ENCODE measurements at places on chromosomes 4 and X. TPM values are rescaled to one million over a fixed set of nuclear protein-coding genes. Genes with fewer than 3 reads are reported as not detected.

DNA sequence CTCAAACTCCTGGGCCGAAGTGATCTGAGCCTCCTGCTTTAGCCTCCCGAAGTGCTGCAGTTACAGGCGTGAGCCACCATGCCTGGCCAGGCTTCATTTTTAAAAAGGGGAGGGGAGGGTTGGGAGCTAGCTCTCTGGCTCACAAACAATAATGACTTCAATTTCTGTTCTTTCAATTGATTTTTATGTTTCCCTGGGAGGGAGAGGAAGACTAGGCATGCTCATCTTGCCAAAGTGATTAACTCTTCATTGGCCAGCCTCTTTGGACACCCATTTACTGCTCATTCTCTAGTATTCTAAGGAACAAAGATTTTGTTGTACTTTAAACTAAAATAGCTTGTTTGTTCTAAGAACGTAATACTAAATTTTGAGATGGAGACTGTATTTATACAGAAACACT lies 43.4 kb upstream of the TRIM2 start:
- no peak overlapping the region for H3K27ac ChIP-seq
- H3K27me3 ChIP-seq: no peaks in the 10 kb centered on the region
- H3K36me3 ChIP-seq: no peaks in the 10 kb centered on the region
- no peak for DNase-seq
- no peaks in the 10 kb centered on the region for H3K4me1 ChIP-seq

The TREX2 gene
- total RNA-seq: not detected

DNA sequence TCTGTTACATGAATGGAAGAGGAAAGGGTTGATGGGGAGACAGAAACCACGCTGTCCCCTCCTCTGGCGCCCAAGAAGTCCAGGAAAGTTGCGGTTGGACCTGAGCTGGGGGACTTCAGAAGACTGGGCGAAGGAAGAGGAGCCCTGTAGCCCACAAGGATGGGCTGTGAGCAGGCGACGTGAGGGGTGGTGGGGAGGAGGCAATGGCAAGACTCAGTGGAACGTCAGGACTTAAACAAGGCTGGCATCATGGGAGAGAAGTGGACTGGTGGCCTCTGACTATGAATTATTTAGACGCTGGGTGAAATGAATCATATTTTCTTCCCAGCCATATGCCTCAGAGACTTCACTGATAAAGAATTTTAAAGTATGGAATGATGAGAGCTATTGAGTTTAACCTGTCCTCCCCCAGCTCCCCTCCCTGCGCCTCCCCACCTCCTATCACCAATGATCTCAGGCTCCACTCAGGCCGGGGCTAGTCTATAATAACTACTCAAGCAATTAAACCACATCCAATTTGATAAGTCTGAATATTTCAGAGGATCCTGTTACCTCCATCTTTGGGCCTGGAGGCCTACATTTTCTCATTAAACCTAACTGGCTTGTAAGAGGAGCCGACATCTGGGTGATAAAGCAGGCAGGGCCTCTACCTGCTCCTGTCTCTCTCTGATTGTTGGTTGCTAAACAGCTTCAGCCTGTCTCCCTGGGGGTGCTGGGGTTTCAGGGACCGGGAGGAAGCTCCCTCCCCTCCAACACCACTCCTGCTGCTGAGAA lies 63.6 kb downstream of the SMIM20 start:
- no peaks in the 10 kb centered on the region for H3K27me3 ChIP-seq
- no peaks in the 10 kb centered on the region for H3K4me1 ChIP-seq
- no peak overlapping the region for H3K4me3 ChIP-seq

The DDX60 gene
- 12.3 TPM for total RNA-seq

GRCh38 chr4:183729430-183730328 lies 70.6 kb downstream of the TRAPPC11 start:
- H3K27me3 ChIP-seq: no peaks in the 10 kb centered on the region
- DNase-seq: peak; percentile 12
- no peaks in the 10 kb centered on the region for H3K36me3 ChIP-seq
- H3K4me3 ChIP-seq: no peak overlapping the region
- no peaks in the 10 kb centered on the region for H3K4me1 ChIP-seq

DNA sequence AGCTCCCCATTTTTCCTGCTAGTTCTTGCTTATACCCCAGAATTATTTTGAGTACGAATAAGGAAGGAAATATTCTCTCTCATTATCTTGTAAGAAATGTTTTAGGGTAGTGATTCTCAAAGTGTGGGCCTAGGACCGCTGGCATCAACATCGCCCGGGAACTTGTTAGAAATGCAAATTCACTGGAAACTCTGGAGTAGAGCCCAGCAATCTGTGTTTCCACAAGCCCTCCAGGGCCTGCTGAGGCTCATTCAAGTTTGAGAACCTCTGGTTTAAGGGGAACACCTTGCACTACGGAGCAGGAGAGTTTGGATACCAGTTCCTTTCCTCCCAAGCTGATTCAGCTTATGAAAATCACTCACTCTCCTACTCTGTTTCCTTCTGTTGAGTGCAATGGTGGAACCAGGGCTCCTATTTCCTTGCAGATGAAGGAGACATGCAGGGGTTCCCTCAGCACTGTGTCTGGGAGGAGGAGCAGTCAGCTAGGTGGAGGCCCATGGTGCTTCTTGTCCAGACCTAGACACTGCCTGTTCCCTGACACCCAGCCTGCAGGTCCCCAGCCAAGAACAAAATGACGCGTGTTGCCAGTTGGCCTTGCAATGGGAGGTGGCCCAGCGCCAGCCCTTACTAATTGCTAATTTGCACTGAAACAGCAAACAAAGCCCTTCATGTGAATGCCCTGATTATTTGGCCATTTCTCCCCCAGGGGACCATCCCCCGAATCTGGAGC lies 68.5 kb downstream of the CYTL1 start:
- no peaks in the 10 kb centered on the region for H3K27me3 ChIP-seq
- H3K27ac ChIP-seq: no peak overlapping the region
- H3K36me3 ChIP-seq: no peaks in the 10 kb centered on the region

- no peaks in the 10 kb centered on the region for H3K36me3 ChIP-seq
- no peak overlapping the region for H3K4me3 ChIP-seq
- H3K27me3 ChIP-seq: no peaks in the 10 kb centered on the region
These were observed 50.2 kb upstream of the GPR174 start for GRCh38 chrX:79094075-79094832.

DNA sequence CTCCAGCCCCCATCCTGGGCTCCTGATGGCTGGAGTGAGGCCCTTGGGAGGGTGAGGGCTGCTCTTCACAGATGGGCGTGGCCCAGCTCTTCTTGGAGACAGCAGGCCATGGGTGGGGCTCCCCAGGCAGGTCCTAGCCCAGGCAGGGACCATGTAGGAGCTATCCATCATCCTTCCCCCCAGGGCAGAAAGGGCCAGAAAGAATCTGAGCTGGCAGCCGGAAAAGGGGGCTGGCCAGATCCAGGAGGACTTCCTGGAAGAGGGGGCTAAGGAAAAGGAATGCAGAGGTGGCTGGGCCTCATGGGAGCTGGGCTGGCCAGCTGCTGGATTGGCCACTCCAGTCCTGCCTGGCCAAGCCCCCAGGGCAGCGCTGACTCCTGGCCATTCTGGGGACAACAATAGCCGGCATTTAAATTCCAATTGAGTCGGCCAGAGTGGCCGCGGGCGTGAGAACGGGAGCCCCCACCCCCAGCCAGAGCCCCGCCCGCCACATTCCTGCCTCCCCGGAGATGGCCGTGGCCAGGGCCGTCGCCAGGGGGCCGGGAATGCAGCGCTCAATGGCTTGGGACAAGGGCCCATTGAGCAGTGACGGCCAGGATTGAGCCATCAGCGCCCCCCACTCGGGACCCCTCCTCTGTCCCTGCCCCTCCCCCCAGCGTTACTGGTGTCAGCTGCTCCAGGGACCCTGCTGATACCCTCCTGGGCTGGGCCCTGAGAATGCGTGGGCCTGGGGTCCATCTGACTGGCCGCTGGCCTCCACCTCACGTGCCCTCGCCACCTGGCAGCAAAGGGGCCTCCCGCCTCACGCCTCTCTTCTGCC lies 15.1 kb upstream of the FGFR3 start:
- H3K4me1 ChIP-seq: peaks cover 5% of the 10 kb centered on the region
- H3K27me3 ChIP-seq: peaks cover 32% of the 10 kb centered on the region
- no peak overlapping the region for H3K4me3 ChIP-seq
- no peaks in the 10 kb centered on the region for H3K36me3 ChIP-seq
- no peak overlapping the region for H3K27ac ChIP-seq
- DNase-seq: no peak

- H3K4me3 ChIP-seq: no peak overlapping the region
- no peak overlapping the region for H3K27ac ChIP-seq
- peaks cover 9% of the 10 kb centered on the region for H3K4me1 ChIP-seq
- no peaks in the 10 kb centered on the region for H3K27me3 ChIP-seq
- peaks cover 27% of the 10 kb centered on the region for H3K36me3 ChIP-seq
- DNase-seq: no peak
These were observed 63.3 kb downstream of the GPAT3 start for GRCh38 chr4:83599183-83599582.

The CSN1S1 gene
- total RNA-seq: not detected

GRCh38 chrX:153519569-153520286 lies 2.3 kb downstream of the ATP2B3 start:
- H3K36me3 ChIP-seq: no peaks in the 10 kb centered on the region
- H3K27ac ChIP-seq: no peak overlapping the region
- no peaks in the 10 kb centered on the region for H3K4me1 ChIP-seq
- H3K27me3 ChIP-seq: peaks cover 10% of the 10 kb centered on the region
- no peak for DNase-seq

The ANOS1 gene
- total RNA-seq: 2.0 TPM

The SLC16A2 gene
- total RNA-seq: 0.29 TPM

- H3K27me3 ChIP-seq: no peaks in the 10 kb centered on the region
- H3K36me3 ChIP-seq: no peaks in the 10 kb centered on the region
- no peak overlapping the region for H3K4me3 ChIP-seq
- no peak overlapping the region for H3K27ac ChIP-seq
- no peaks in the 10 kb centered on the region for H3K4me1 ChIP-seq
- DNase-seq: peak; percentile 2
These were observed 186.0 kb downstream of the HHIP start for GRCh38 chr4:144831971-144832370.

The THAP6 gene
- total RNA-seq: 30.3 TPM

- H3K4me3 ChIP-seq: no peak overlapping the region
- no peaks in the 10 kb centered on the region for H3K4me1 ChIP-seq
- DNase-seq: no peak
- no peak overlapping the region for H3K27ac ChIP-seq
- H3K27me3 ChIP-seq: no peaks in the 10 kb centered on the region
These were observed 579.4 kb upstream of the ZFP42 start for GRCh38 chr4:187416216-187416615.

The PDGFRA gene
- 177 TPM for total RNA-seq

DNA sequence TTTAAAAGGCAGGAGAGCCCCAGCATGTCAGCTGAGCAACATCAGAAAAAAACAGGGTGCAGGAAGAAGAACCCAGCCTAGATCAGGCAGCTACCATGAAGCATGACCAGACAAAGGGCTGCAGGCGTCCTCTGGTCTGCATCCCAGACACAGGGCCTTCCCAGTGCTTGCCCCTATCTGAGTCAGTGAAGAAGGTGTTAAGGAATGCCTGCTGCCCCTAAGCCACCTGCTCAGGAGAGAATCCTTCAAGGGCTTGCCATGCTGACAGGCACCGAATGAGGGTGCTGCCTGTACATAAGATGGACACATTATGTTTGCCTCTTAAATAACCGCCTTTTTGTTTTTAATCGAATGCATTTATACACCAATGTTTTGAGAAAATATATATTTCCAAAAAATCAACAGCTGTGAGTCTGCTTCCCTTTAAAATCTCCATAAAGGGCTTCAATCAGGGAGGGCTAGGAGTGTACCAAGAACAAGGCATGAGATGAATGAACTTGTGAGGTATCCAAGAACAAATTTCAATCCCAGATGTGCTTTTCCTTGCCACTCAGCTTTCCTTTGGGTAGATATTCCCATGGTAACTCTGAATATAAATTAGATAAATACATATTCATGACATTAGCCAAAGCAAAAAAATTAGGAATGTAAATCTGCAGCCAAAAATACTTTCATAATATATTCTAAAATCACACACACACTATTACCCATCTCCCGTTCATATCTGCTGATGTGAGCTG lies 85.1 kb downstream of the SLC9A7 start:
- H3K27me3 ChIP-seq: no peaks in the 10 kb centered on the region
- no peaks in the 10 kb centered on the region for H3K4me1 ChIP-seq
- H3K4me3 ChIP-seq: no peak overlapping the region
- no peak overlapping the region for H3K27ac ChIP-seq

The TCP11X2 gene
- not detected for total RNA-seq

The ASB9 gene
- 4.1 TPM for total RNA-seq

All from stomach (tissue), 19 donors.